ENCODE measurements at places on chromosomes 4 and X.
A peak's percentile ranks its signal among the peaks of the same experiment; 100 is the strongest.

DNA sequence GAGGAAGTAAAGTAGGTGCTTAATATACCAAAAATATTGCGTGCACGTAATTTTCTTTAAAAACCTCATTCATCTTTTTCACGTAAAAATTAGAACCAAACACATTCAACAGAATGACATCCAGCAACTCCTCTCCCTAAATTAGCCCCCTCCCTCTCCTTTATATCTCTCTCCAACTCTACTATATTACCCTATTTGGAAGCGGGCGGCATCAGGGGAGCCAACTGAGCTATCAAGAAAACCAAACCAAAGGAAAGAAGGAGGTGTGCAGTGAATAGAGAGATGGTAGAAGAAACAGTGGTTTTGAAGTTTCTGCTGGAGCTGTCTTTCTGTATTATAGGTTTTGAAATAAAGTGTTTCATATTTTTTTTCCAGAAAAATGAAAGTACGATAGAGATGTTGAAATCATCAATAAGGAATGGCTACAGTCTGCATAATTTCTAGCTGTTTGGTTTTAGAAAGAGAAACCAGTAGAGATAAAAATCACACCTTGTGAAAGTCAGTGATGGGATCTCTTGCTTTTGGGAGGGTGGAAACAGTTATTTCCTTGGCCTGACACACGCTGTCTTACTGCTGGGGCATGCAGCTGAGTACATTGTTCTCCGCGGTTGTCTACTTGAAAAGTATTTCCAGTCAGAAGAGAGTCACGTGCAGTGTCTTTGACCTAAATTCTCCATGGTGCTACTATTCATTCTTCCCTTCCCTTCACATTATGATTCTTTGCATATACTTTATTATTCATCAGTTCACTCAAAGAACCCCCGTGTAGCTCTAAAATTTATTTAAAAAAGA, 94.1 kb upstream of the WDR17 start:
- no peak for DNase-seq

GRCh38 chr4:118836301-118837120, 585 bp upstream of the SEC24D start:
- DNase-seq = peak; percentile 7

- DNase-seq = no peak
Observed at GRCh38 chrX:57286507-57287251, at the start of gene FAAH2. Gene FAAH2 (plus strand): TSS chrX:57286706. CDS start chrX:57286826, 120 bp downstream.

DNA sequence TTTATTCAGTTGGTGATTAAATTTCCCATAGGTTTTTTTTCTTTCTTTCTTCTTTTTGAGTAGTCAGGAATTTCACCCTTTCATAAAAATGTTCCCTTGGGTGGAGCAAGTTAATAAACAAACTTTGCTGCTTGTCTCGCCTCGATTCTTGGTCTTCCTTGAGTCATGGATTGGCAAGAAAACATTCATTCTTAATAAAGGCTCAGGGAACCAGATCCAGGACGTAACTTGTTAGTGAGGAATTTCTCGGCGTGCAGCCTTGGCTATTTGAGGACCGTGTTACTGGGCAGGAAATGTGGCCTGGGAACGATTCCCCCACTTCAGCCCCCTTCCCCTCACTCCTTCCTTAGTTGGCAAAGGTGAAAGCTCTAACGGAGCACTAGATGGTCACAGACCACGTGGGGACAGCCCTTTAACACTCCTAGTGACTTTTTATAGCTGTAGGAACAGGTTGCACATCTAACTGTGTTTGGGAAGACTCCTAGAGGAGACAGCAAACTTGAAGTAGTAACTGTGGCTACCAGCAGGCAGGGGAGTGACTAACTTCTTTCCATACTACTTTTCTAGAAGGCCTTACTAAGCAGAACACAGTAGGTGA, 106.8 kb downstream of the UCHL1 start:
- no peak for DNase-seq
